ENCODE measurements at places on chromosomes 12 and 14.
A peak's percentile ranks its signal among the peaks of the same experiment; 100 is the strongest.

- no peak for DNase-seq
Measured at GRCh38 chr14:90742729-90743128, 73.5 kb downstream of the TTC7B start.

DNA sequence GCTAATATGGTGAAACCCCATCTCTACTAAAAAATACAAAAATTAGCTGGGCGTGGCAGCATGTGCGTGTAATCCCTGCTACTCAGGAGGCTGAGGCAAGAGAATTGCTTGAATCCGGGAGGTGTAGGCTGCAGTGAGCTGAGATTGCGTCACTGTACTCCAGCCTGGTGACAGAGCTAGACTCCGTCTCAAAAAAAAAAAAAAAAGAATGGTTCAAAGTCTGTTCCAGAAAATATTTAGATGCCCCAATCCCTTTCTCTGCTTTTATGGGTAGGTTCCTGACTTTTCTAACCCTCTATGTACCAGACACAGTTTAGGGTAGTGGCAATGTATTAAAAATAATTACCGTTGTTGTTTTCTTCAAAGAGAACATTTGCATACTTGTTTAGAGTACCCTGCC, 161.4 kb downstream of the STXBP6 start:
- no peak for DNase-seq

- DNase-seq: no peak
Measured at GRCh38 chr12:83472772-83473171, 786.1 kb downstream of the TMTC2 start.

DNA sequence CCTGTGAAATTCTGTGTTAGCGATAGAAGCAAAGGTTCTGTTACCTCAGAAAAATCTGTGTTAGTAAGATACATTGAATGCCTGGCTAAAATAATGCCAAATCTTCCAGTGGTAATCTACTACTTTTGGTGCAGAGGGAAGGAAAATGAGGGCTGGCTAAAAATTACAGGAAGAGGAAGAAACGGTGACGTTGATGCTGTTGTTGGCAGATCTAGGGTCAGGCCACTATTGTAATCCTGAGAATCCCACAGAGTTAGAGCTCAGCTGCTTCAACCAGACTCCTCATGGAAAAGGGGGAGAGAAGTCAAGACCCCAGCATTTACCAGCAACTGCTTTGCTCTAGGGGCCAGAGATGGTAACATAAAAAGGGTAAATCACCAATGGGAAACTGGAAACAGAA, 145.1 kb downstream of the PPM1H start:
- DNase-seq: no peak

GRCh38 chr14:54784060-54784459, 118.6 kb downstream of the GCH1 start:
- DNase-seq: no peak

DNA sequence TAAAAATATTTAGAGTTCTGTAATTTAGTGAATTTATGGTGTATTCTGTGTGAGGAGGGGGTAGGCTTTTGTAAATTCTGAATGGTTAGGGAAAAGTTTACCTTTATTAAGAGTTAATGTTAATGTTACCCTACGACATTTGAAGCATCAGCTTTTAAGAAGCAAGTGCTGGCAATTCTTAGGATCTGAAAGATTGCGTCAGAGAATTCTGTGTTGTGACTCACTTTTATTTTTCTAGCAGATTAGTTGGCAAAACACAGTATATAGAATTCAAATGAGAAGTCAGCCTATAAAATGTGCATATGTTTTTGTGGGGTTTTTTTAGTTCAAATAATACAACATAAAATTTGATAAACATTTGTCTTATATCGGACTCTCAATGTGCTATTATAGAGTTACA, 97.6 kb downstream of the RAD52 start:
- DNase-seq: peak; percentile 86
